NCI-H1092 (cell line): ENCODE measurements at places on chromosomes 11 and 22.

GRCh38 chr11:46367244-46367915, 14.1 kb upstream of the MDK start:
- peak; percentile 40 for DNase-seq

DNA sequence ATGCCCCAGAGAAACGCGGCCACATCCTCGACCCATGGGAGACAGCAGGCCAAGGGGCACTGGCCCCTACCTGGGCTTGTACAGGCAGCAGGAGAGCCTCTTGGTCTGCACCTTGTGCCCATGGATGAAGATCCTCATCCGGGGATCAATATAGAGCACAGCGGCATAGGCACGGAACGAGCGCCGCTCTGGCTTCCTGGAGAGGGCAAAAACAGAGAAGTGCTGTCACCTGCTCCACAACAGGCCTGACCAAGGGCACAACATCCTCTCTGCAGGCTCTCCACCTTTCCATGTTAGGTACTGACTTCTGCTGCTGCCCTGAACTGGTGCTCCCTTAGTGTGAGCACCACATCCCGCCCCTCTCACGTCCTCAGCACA, 27.2 kb downstream of the MORC2 start:
- no peak for DNase-seq

- DNase-seq, result no peak
Measured at GRCh38 chr11:114346709-114347141, 50.5 kb downstream of the NNMT start.

DNA sequence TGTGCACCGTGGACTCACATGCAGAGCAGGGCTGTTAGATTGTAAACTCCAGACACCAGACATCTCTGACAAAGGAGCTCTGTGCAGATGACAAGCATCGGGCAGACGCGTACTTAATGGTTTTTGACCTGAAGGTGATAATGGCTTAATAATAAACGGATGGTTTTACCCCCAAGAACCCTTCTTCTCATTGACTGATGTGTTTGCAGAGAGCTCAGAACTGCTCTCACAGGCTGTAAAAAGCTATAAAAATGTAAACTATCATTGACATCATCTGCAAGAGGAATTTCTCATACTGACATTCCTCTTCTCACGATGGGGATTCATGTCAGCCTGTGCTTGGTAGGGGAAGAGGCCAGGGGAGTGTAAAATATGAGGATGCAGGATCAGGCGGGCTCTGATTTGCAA, 8.6 kb upstream of the ARHGAP8 start:
- no peak for DNase-seq

DNA sequence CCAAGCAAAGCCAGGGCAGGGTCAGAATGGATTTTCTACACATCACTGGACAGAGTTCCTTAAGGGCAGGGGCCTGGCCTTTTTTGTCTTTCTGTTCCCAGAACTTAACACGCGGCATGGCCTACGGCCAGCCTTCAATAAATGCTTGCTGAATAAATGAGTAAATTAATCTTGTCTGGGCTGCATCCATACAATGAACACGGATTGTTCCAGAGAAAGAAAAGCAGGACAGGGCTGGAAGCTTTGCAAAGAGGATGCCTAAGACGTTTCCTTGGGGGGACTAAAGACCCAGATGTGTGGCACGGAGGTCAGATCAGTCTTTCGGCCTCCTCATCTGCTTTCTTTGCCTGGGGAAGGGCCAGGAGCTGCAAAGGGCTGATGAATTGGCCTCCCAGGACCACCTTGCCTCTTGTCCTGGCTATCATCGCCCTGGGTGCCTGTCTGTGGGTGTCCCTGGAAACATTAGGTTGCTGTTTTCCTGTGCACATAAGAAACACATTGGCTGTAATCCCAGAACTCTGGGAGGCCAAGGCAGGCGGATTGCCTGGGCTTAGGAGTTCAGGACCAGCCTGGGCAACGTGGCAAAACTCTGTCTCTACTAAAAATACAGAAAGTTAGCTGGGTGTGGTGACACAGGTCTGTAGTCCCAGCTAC, 20.8 kb upstream of the RFPL3 start:
- no peak for DNase-seq

DNA sequence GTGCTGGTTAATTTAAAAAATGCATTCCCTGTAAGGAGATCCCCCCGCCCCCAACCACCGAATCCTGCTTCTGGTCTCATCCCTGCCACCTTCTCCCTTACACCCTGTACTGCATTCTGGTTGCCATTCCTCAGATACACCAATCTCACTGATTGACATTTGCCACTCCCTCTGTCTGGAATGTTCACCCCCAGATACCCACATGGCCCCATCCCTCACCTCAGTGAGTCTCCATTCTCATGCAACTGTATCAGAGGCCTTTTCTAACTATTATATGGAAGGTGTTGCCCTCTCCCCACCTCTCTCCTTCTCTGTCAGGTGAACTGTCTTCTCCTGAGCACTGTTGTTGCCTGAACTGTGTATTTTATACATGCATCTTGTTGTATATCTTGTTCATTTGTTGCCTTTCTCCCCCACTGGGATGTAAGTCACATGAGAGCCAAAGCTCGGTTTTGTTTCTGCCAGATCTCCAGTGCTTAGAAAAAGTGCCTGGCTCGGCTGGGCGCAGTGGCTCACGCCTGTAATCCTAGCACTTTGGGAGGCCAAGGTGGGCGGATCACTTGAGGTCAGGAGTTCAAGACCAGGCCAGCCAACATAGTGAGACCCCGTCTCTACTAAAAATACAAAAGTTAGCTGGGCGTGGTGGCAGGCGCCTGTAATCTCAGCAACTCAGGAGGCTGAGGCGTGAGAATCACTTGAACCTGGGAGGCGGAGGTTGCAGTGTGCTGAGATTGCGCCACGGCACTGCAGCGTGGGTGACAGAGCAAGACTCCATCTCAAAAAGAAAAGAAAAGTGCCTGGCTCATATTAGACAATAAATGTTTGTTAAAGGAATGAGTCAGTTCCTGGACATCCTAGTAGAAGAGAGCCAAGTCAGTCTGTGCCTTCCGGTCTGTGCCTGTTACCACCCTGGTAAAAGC, 61.0 kb downstream of the TNRC6B start:
- no peak for DNase-seq

GRCh38 chr22:38201711-38202436, at the start of gene MAFF:
MAFF (plus strand) TSS chr22:38201994; CDS start chr22:38213854, 11,860 bp downstream.
- DNase-seq, result peak; percentile 88

GRCh38 chr11:47179655-47179991, 2.9 kb upstream of the ARFGAP2 start:
- peak; percentile 40 for DNase-seq

GRCh38 chr11:109148669-109149068, 273.3 kb upstream of the C11orf87 start:
- DNase-seq, result no peak

GRCh38 chr22:24025475-24025874, 14.4 kb downstream of the CABIN1 start:
- no peak for DNase-seq

GRCh38 chr11:12540075-12540680, 134.0 kb upstream of the TEAD1 start:
- no peak for DNase-seq

DNA sequence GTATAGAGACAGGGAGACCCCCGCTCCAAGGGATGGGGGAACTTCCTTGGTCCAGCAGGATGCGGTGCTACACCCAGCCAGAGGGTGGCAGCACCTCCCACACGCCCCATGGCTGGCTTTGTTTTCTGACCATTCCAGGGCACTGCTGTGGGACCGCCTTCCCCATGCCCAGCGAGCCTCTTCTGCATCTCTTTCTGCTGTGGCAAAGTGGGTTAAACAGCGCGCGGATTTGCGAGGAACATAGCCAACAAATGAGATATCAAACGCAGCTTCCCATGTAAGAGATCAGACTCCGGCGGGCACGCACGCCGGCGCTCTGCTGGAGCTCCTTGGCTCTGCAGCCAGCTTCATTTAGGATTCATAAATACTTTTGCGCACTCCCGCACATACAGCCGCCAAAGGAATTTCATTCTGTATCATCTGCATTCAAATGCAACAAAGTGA, 485.8 kb upstream of the CADM1 start:
- no peak for DNase-seq

DNA sequence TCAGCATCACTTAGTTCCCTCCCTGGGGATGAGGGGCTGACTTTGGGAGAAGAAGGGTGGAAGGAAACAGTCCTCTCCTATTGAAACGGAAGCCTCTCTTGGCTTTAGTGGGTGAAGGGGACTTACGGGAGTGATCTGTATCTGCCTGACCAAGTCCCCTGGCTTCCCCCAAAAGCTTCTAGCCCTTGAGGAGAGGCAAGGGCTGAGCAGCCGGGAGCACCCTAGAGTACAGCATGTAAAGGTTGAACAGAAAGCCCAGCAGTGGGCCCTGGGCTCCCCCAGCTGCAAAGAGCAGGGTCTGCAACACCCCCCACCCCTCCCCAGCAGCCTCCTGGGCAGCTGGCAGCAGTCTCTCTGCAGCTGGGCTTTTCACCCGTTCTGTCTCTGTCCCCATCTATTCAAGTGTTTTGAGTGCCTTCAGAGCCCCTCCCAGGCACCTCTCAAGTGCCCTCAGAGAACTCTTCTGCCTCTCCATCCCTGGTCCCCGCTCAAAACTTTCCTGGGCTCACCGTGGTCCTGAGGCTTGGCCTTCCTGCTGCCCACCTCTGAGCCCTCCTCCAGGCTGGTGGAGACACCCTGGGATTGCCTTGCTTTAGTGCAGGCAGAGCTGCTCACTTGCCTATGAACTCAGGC, 2.7 kb downstream of the CAPN5 start:
- DNase-seq, result no peak

GRCh38 chr22:19646383-19646782, 67.9 kb upstream of the SEPTIN5 start:
- DNase-seq, result no peak

DNA sequence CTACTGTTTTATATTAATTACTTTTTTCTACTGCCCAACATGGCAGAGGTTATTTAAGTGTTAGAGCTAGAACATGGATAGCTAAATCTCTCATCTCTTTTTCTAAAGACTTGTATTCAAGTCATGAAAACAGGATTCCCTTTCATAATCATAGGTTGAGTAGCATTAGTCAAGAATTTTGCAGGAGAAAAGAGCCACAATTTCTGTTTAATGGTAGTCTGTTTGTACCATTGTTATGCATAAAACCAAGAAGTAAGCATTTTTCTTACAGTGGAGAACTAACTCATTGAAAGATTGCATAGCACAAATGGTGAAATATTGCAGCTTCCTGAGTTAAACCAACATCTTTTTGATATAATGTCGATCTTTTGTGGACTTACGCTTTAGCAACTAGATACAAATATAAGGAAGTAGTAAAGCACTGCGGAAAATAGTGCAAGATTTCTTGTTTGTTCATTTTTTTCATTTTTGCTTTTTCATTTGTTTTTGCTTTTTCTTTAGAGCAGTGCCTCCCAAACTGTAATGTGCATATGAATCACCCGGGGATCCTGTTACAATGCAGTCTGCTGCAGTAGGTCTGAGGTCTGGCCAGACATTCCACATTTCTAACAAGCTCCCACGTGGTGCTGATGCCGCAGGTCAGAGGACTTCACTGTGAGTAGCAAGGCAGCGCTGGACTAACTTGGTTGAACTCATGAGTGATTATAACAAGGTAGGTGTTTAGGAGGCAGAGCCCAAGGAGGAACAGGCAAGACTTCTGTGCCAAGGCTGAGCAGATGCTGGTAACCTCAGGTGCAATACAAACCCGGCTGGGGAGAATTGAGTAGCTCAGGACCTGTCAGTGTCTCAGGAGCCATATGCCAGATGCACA, 4.6 kb downstream of the ETS1 start:
- DNase-seq, result no peak

DNA sequence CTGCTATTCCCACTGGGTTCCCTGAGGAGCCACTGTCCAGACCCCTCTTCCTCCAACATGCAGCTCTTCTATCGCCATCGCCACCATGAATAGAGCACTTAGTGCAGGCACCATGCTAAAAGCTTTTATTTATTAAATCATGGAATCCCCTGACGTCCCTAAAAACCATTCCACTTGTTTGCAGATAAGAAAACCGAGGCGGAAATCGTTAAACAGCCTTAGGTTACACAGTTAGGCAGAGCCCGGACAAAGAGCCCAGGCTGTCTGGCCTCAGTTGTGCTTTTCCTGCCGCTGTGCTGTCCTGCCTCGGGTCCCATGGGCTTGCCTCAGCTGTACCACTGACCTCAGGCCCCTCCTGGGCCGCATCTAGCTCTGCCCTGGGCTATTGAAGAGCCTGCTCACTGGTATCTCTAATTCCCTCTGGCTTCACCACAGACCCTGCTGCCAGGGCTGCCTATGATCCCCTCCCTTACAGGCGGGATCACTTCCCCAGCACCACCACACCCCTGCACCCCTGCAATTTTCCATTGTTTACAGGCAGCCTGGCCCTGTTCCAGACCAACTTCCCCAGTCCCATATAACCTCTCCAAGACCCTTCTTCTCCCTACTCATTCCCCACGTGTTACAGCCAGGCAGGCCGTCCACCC, 13.0 kb upstream of the TUB start:
- no peak for DNase-seq

- no peak for DNase-seq
Measured at GRCh38 chr11:40139536-40139935, 1319.9 kb downstream of the LRRC4C start.

- no peak for DNase-seq
Measured at GRCh38 chr11:74005721-74006517, 3.0 kb downstream of the UCP3 start.

DNA sequence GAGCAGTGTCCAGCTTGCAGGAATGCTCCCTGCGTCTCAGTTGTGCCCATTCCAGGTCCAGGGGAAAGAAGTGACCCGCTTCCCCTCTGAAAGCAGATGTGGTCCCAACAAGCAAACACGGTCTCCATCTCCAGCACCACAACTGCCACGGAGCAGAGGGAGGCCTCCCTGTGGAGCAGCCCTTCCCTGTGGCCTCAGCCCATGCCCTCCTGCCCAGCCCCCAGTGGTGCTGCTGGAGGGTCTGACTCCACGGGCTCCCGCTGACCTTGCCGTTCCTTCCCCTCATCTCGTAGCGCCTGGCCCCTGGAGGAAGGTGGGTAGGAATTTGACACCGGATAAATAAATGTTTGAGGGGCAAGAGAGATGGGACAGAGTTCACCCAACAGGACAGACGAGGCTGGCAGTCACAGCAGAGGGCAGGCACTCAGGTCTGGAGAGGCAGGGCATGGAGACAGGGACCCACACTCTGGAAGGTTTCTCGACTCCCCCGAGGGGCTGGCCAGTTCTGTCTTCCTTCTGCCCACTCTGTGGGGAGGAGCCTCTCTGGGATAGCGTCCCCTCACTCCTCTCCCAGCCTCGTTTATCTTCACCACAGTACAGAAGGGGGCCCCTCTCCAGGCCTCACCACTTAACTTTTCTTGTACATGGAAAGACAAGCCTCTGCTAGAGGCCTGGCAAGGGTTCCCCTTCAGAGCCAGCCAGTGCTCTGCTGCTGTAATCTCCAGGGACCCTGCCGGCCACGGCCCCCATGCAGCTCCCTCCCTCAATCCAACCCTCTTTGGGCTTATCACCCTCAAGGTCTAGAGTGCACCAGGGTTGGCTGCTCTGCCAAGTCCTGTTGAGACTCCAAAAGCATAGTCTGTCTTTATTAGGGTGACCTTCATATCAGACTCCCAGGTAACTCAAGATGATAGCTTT, 7.5 kb upstream of the ST3GAL4 start:
- no peak for DNase-seq

- DNase-seq, result peak; percentile 63
Measured at GRCh38 chr11:63945477-63946163, 6.8 kb downstream of the NAA40 start.

- no peak for DNase-seq
Measured at GRCh38 chr11:35223991-35224390, 85.0 kb downstream of the CD44 start.

GRCh38 chr11:96205460-96205809, 137.6 kb downstream of the MAML2 start:
- DNase-seq, result no peak

GRCh38 chr11:118705791-118706545, 26.5 kb upstream of the TREH start:
- no peak for DNase-seq
